Uterus (tissue), 4 donors: ENCODE measurements at places on chromosomes 1 and 21. TPM values are rescaled to one million over a fixed set of nuclear protein-coding genes. Genes with fewer than 3 reads are reported as not detected.

The SLC35F3 gene
- total RNA-seq, result 0.62 TPM

The ANKRD34A gene
- 0.35 TPM for total RNA-seq

The DYRK3 gene
- total RNA-seq, result 24.7 TPM

DNA sequence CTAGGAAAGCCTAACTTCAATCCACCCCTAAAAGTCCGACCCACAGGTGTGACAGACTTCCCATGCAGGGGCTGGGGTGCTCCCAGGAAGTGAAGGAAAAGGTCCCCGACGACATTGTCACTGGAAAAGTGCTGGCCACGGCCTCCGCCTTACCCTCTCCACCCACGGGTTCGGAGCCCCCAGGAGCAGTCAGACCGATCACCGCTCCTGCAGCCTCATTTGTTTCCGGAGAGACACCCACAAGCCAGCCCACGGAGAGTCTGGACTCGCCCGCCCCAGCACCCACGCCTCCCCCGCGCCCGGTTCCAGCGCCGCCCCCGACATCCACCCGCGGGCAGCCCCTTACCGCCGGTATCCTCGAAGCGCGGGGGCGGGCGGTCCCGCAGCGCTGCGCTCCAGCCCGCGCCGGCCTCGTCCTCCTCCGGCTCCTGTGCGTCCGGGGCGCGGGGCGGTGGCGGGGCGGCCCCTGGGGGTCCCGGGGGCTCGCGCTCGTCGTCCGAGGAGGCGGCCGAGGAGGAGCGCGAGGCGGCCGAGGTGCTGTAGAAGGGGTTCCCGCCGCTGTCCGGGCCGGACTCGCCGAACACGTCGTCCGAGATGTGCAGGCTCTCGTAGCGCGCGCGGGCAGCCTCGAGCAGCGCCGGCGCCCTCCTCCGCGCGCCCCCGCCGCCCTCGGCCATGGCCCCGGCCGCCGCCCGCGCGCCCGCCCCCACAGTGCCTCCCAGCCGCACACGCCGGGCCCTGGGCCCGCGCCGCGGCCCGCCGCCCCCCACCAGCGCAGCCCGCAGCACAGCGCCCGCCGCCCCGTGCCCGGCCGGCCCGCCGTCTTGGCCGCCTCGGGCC lies 660 bp downstream of the PGBD5 start:
- H3K27me3 ChIP-seq, result no peaks in the 10 kb centered on the region
- no peak for DNase-seq
- H3K4me1 ChIP-seq, result no peaks in the 10 kb centered on the region
- H3K4me3 ChIP-seq, result no peak overlapping the region
- no peak overlapping the region for H3K27ac ChIP-seq

The OVAAL gene
- not detected for total RNA-seq
